ENCODE measurements at places on chromosomes 5 and 9.

- no peak for DNase-seq
These were observed 7.4 kb upstream of the ENTPD8 start for GRCh38 chr9:137448602-137448962.

DNA sequence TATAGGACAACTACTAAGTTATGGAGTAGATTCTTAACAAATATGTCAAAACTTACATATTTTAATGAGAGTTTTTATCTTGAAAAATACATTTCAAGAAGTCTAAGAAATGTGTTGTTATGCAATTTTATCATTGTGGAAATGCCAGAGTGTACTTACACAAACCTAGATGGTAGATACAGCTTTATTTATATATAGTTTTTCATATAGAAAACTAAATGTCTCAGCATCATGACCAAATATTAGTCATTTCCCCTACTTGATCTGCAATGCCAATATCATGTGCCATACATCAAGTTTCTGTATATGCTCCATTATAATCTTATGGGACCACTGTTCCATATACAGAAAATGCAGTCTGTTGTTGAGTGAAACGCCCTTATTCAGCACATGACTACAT, 28.7 kb downstream of the CAST start:
- no peak for DNase-seq

DNA sequence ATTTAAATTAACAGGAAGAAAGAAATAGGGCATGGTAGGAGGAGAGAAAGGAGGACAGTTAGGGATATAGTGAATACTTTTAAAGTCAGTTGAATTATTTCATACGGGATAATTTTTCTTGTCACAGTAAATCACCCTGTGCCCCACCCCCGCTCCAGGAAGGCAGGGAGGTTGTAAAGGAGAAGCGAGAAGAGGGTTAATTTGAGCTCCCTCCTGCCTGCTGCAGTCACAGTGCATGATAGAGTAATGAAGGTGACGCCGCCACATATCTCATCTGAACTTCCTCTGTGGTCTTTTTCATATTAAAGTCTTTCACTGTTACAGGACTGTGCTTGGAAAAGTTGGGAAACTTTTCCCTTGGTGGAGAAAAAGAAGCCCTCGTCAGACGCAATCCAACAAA, 896 bp upstream of the PCSK5 start:
- DNase-seq, result no peak

DNA sequence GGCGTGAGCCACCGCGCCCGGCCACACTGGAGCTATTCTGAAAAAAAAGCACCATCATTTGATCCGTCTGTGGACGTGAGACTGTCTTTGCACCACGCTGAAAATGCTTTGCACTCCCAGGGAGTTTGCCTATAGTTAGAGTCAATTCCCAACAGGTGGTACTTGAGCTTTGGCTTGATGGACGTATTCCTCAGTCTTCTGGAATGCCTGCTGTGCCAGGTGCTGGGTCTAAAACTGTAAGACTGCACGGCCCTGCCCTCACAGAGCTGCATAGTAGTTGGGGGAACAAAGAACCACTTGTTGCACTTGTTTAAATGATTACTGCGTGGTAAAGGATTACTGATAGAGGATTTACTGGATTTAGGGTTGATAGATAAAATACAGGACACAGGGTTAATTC, 3.4 kb upstream of the CCNO start:
- DNase-seq, result no peak

DNA sequence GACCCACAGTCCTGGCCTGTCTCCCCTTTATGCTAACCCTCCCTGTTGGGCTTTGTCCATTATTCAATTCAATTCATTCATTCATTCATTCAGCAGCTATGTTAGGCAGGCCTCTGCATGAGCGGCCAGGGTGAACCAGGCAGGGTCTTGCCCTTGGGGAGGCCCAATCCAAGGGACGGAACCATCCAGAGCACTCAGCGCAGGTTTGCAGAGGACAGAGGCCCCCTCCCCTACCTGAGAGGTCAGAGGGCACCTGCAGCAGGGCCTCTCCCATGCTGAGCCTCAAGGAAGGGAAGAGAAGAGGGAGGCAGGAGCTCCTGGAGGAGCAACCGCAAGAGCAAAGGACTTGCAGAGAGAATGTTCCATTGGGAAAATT, 61.4 kb downstream of the C9orf50 start:
- no peak for DNase-seq

DNA sequence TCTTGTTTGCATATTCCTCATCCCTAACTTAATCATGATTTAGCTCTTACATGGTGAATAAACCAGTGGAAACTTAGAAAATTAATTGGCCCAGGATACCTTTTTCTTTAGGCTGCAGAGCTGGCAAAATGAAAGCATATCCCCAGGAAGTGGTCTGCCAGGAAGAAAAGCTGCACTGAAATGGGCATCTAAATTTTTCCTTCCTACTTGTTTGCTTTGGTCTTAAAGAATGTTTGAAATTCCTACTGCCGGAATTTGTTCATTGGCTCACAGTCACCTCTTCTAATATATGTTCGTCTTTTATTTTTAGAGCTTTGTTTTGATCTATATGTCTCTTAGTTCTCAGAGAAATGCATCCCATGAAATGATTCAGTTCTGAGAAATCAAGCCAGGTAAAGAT, 113.2 kb upstream of the ELL2 start:
- DNase-seq, result no peak

DNA sequence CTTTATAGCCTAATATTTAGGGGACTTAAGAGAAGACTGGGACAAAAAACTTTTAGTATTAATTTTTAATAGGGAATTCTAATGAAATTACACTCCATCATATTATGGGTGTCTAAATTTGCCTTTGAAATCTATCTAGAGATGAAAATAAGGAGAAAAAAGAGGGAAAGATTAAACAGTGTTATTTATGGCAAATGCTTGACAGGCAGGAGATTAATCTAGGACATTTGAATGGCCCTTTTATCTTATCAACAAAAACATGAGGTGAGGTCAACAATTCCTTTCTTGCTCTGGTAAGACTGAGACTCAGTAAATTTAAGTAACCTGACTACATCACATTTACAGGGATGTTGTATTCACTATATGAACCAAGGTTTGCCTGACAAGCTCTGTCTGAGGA, 852.8 kb upstream of the CTNND2 start:
- no peak for DNase-seq

Data from stimulated activated CD8-positive, alpha-beta memory T cell treated with anti-CD3 and anti-CD28 coated beads, Interleukin-7, amount 100 ng/mL, for 48 hours (primary cell).